ENCODE measurements at places on chromosomes 1 and 21. TPM values are rescaled to one million over a fixed set of nuclear protein-coding genes. Genes with fewer than 3 reads are reported as not detected.

GRCh38 chr1:60025552-60025951 is 48.0 kb downstream of the C1orf87 start:
- no peak overlapping the region for H3K27ac ChIP-seq
- no peak overlapping the region for H3K4me3 ChIP-seq
- H3K27me3 ChIP-seq = no peaks in the 10 kb centered on the region
- no peaks in the 10 kb centered on the region for H3K4me1 ChIP-seq
- no peak for DNase-seq
- no peaks in the 10 kb centered on the region for H3K36me3 ChIP-seq

CACNA1S gene
- 0.55 TPM for total RNA-seq

- no peak overlapping the region for H3K27ac ChIP-seq
- H3K4me3 ChIP-seq = no peak overlapping the region
- H3K4me1 ChIP-seq = no peaks in the 10 kb centered on the region
- H3K36me3 ChIP-seq = no peaks in the 10 kb centered on the region
Observed at GRCh38 chr1:201028461-201028889, 5.0 kb upstream of the KIF21B start.

- H3K36me3 ChIP-seq = no peaks in the 10 kb centered on the region
- no peak for DNase-seq
- peaks cover 4% of the 10 kb centered on the region for H3K4me1 ChIP-seq
- no peaks in the 10 kb centered on the region for H3K27me3 ChIP-seq
Observed at GRCh38 chr1:6612641-6613360, 730 bp upstream of the PHF13 start.

GRCh38 chr1:112450773-112451172 is 54.8 kb downstream of the CTTNBP2NL start:
- DNase-seq = no peak
- no peak overlapping the region for H3K27ac ChIP-seq
- H3K4me3 ChIP-seq = no peak overlapping the region
- no peaks in the 10 kb centered on the region for H3K36me3 ChIP-seq
- no peaks in the 10 kb centered on the region for H3K4me1 ChIP-seq

- H3K27ac ChIP-seq = no peak overlapping the region
- no peak overlapping the region for H3K4me3 ChIP-seq
- H3K27me3 ChIP-seq = no peaks in the 10 kb centered on the region
- H3K4me1 ChIP-seq = no peaks in the 10 kb centered on the region
- H3K36me3 ChIP-seq = no peaks in the 10 kb centered on the region
Observed at GRCh38 chr1:225534135-225534534, 106.3 kb upstream of the LBR start.

- DNase-seq = peak; percentile 3
- H3K4me1 ChIP-seq = peaks cover 20% of the 10 kb centered on the region
- H3K36me3 ChIP-seq = no peaks in the 10 kb centered on the region
- H3K27ac ChIP-seq = no peak overlapping the region
Observed at GRCh38 chr1:19007491-19008441, 51.3 kb upstream of the IFFO2 start.

- no peak for DNase-seq
- no peaks in the 10 kb centered on the region for H3K27me3 ChIP-seq
- H3K36me3 ChIP-seq = no peaks in the 10 kb centered on the region
- no peaks in the 10 kb centered on the region for H3K4me1 ChIP-seq
Observed at GRCh38 chr1:70836456-70836855, 211.2 kb downstream of the PTGER3 start.

CRYAA gene
- total RNA-seq = not detected

DNA sequence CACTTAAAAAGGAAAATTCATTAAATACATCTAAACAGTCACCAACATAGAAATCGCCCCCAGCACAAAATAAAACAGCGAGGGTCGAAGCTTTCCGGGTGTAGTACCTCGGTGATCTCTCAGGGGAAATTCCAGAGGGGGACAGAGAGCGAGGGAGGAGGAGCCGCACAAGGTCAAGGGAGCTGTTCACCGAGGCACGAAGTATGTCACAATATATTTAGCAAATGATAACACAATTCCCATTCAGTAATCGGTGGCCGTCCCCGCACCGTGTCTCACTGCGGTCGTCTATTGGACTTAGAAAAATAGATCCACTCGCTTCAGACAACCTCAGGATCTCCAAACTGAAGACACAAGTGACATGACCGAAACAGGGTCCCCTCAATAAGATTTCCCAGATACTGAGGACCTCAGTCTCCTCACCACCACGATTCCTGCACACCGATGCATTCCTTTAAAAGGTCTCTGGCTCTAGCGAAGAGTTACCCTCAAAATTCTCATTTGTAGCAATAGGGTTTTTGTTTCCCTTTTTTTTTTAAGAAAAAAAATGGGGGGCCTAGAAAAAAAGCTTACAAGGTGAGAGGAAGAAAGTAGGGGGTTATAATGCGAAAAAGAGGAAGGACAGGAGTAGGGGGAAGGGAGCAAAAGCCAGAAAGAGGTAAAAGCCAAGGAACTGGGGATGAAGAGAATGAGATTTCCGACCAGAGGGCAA is 1.1 kb downstream of the LPGAT1 start:
- no peaks in the 10 kb centered on the region for H3K27me3 ChIP-seq
- no peaks in the 10 kb centered on the region for H3K4me1 ChIP-seq
- peak overlapping the region; percentile 95 for H3K4me3 ChIP-seq
- peak overlapping the region; percentile 82 for H3K27ac ChIP-seq
- H3K36me3 ChIP-seq = no peaks in the 10 kb centered on the region

DNA sequence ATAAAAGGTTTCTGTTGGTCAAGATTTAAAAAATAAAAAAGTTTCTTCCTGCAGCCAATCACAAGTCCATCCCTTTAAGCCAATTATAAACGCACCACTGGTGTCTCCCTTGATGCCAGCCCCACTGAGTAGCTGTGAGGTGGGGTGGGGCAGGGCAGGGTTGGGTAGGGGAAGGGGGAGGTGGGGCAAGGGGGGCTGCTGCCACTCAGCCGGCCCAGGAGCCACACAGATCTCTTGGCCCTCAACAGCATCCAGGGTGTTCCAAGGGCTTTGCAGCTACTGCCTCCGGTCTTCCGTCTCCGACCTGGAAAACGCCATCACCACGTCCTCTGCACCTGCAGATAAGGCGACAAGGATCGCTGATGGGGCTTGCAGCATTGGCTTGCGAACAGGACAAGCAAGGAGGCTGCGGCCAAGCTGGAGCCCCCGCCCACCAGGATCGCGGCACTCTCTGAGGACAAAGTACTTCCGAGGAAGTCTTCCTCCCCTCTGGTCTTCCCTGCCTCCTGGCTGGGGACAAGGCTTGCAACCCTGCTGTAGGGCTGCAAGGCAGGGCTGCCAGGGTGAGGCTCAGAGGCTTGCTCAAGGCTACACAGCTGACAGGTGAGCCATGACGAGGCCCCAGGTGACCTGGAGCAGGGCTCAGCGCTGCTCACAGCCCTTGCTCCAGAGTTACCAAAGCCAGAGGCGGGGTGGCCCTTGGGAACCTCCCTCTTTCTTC is 26.8 kb upstream of the CLSTN1 start:
- no peak overlapping the region for H3K4me3 ChIP-seq
- H3K36me3 ChIP-seq = no peaks in the 10 kb centered on the region
- H3K27me3 ChIP-seq = no peaks in the 10 kb centered on the region
- no peak for DNase-seq
- no peak overlapping the region for H3K27ac ChIP-seq

GRCh38 chr1:38587766-38588165 is 271.8 kb downstream of the RRAGC start:
- H3K4me1 ChIP-seq = no peaks in the 10 kb centered on the region
- no peak overlapping the region for H3K27ac ChIP-seq
- no peak for DNase-seq
- no peaks in the 10 kb centered on the region for H3K36me3 ChIP-seq

SRP9 gene
- 168 TPM for total RNA-seq
